ENCODE measurements at places on chromosomes 3 and 15.

DNA sequence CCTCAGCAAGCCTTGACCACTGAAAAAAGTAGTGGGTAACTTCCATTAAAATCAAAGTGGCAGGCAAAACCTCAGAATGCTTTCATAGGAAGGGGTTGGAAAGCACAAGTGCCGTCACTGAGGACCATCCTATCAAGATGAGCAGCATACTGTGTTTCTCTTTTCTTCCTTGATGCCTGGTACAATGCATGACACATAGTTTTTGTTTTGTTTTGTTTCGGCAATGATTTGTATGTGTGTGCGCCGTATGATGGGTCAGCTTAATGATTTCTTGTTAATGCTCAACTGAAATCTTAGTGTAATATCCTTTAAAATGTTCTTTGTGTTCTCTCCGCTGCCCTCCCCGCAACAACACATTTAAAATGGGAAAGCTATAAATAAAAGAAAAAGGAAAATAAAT, 476.4 kb upstream of the KCNMB2 start:
- no peak for DNase-seq

GRCh38 chr3:53820756-53821580, 25.3 kb downstream of the CHDH start:
- no peak for DNase-seq

DNA sequence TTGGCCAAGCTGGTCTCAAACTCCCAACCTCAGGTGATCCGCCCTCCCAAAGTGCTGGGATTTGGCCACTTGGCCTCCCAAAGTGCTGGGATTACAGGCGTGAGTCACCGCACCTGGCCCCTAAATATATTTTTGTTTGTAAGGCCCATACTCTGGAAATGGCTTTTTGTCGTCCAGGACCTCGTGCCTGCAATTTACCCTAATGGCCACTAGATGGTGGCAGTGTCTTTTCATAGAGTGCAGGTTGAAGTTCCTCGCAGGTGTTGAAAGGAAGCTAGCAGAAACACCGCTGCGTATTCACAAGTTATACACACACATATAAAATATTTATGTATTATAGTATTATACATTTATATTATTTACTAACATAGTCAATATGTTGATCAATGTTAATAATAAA, 97.2 kb downstream of the LRTM1 start:
- DNase-seq = no peak

DNA sequence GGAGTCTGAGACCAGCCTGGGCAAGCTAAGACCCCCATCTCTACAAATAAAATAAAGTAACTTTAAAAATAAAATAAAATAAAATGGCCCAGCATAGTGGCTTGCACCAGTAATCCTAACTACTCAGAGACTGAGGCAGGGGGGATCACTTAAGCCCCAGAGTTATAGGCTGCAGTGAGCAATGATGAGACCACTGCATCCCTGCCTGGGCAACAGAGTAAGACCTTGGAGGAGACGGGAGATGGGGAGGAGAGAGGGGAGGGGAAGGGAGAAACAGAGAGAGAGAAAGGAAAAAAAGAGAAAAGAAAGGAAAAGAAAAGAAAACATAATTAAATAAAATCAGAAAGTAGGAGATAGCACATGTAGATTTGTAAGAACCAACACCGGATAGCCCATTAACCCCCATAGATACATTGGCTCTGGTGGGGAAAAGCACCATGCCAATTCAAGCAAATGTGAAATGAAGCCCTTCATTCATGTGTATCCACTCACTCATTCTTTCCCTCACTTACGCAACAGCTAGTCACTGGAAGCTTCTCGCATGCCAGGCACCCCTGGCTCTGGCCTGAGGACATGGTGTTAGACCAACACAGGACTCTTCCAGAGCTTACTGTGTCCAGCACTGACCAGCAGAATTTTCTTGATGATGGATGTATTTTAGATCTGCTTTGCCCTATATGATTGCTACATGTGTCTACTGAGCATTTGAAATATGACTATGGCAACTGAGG, 183.2 kb downstream of the MAGI1 start:
- no peak for DNase-seq

GRCh38 chr15:79858469-79858868, 38.3 kb downstream of the MTHFS start:
- DNase-seq = no peak

GRCh38 chr3:132513057-132513456, 84.0 kb upstream of the ACKR4 start:
- DNase-seq = no peak

GRCh38 chr15:98802187-98802586, 153.8 kb downstream of the IGF1R start:
- no peak for DNase-seq

DNA sequence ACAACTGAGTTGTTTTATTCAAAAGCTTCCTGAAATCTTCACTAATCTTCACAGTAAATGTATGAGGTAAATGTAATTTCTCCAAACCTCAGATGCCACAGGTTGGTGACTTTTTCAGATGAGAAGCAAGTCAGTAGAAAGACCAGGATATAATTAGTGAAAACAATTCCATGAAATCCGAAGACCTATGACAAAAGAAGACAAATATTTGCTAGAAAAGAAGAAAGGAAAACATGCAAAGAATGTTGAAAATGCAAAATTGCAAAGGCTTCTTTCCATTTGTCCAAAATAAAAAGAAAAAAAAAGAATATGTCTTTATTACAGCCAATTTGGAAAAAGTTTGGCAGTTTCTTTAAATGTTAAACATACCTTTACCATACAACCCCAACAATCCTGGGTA, 88.3 kb upstream of the MYRIP start:
- DNase-seq = no peak

GRCh38 chr15:74044267-74045110, 37.9 kb downstream of the GOLGA6A start:
- no peak for DNase-seq

GRCh38 chr15:27826902-27827714, 272.0 kb downstream of the OCA2 start:
- no peak for DNase-seq

GRCh38 chr3:121895121-121895520, 920 bp downstream of the SLC15A2 start:
- DNase-seq = no peak

GRCh38 chr3:152779653-152780052, 55.3 kb upstream of the P2RY1 start:
- peak; percentile 32 for DNase-seq

GRCh38 chr3:72810063-72810462, 38.2 kb downstream of the SHQ1 start:
- DNase-seq = no peak

DNA sequence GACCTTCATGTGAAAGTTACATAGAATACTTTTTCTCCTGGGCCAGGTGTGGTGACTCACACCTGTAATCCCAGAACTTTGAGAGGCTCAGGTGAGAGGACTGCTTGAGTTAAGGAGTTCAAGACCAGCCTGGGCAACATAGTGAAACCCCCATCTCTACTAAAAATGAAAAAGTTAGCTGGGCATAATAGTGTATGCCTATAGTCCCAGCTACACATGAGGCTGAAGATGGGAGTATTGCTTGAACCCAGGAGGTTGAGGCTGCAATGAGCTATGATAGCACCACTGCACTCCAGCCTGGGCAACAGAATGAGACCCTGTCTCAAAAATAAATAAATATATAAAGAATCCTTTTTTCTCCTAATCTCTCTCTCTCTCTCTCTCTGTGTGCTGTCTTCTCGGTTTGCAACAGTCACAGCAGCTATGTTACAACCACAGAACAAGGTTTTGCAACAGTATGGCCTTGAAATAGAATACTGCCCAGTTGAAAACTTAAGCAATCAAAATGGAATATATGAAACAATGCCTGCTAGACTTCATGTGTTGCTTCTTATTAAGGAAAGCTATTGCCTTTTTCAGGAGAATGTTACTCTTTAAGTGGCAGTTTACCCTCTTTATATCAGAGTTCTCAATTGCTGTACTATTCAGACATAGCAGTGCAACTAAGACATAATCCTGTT, 12.3 kb upstream of the DENND4A start:
- DNase-seq = no peak

- DNase-seq = no peak
Observed at GRCh38 chr3:165491487-165491886, 295.3 kb upstream of the SLITRK3 start.

- DNase-seq = no peak
Observed at GRCh38 chr15:71278989-71279756, 163.9 kb downstream of the THSD4 start.

GRCh38 chr3:85652360-85652759, 693.6 kb downstream of the CADM2 start:
- no peak for DNase-seq

GRCh38 chr3:184129012-184129411, 6.1 kb upstream of the EIF2B5 start:
- peak; percentile 31 for DNase-seq

- DNase-seq = peak; percentile 84
Observed at GRCh38 chr3:11643605-11644087, at the start of gene VGLL4. TSS of gene VGLL4 (minus strand) at chr3:11643915. CDS start at chr3:11643518, 397 bp downstream.

DNA sequence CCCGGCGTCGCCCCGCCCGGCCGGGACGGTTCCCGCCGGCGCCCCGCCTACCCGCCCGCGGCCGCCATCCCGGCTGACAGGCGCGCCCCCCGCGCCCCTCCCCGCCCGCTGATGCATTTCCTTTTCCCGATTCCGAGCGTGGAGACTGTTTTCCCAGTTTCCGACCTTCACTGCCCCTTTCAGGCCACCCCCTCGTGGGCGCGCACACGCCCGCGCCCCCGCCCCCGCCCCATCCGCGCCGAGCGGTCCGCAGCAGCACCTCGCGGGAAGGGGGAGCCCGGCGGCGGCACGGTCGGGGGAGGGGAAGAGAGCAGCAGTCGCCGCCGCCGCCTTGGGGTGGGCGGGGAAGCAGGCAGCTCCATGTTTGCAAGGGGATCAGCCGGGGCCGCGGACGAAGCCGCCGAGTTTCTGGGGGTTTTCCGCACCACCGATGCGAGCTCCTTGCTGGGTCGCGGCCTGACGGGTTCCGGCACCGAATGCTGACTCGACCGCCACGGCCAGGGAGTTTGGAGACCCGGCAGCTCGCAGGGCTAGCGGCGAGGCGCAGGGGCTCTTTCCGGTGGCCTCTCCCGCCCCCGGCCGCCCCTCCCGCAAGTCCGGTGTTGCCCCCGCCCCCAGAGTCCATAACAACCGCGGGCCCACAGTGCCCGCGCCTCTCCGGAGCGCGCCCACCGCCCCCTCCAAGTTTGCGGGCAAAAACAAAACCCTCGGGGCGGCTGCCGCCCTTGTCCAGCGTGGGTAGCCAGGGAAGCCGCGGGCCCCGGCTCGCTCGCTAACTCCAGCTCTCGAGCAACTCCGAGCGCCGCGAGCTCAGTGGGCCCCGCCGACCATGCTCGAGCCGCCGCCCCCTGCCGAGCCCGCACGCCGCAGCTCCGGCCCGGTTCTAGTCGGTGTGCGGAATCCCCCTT, 3.2 kb upstream of the SIN3A start:
- peak; percentile 69 for DNase-seq

GRCh38 chr15:34953851-34954250, 15.7 kb downstream of the AQR start:
- DNase-seq = no peak

- DNase-seq = no peak
Observed at GRCh38 chr3:141784531-141784930, 21.3 kb downstream of the GRK7 start.

DNA sequence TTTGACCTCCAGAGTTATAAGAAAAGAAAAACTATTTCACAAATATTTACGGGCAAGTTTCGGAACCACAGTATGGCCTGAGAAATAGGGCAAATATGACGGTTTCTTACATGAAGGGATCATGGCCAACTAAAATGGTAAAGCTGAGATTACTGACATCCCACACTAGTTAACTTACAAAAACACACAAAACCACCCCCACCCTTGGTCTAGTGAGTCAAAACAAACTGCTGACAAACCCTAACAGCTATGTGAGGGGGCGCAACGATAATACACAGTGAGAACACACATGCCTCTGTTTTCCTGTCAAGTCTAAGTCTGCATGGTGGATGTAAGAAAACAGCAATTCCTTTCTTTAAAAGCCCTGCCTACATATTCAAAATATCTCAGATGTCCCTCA, 32.3 kb downstream of the CBLB start:
- no peak for DNase-seq

GRCh38 chr15:57017024-57017423, 98.6 kb downstream of the TCF12 start:
- no peak for DNase-seq

GRCh38 chr15:71331173-71331572, 215.9 kb downstream of the THSD4 start:
- DNase-seq = no peak

GRCh38 chr15:65762399-65762798, 29.7 kb downstream of the DENND4A start:
- DNase-seq = no peak

GRCh38 chr3:196414469-196414868, 17.8 kb downstream of the UBXN7 start:
- no peak for DNase-seq

DNA sequence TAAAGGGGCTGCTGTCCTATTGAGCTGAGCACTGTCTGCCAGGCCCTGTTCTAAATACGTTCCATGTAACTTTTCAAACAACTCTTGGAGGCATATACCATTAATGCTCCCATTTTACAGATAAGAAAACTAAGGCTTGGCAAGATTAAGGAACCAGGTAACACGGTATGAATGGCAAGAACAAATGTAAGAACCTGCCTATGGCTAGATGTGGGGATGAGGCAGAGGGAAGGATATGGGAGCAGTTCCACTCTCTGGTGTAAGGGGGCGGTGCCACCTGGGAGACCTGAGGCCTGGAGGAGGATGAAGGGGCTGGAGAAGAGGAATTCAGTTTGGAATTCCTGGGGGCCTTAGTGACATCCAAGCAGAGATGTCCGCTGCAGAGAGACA, 3.8 kb upstream of the LMAN1L start:
- DNase-seq = no peak

DNA sequence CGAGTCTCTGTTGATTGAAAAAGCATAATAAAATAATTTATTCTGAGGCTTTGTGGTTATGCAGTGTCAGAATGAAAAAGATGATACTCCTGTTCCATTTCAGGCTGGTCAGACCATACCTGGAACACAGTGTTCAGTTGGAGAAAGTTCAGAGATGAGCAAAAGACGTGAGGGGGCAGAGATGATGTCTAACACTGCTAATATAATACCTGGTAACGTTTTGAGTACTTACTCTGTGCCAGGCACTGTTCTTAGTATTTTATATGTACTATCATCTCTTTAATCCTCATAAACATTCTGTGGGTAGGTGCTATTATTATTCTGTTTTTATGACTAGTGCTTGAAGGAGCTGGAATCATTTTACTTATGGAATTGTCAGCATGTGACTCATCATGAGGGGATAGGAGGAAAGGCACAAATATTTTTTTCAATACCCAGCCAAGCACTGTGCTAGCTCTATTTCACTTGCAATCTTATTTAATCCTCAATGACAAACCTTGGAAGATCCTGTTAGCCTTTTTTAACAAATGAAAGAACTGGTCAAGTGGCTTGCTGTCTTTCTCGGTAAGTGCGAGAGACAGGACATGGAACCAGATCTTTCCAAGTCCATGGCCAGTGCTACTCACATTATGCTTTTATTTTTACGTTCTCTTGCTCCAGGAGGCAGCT, 31.8 kb downstream of the IQGAP1 start:
- no peak for DNase-seq

Measured in neuronal stem cell (in vitro differentiated cells).